ENCODE measurements at places on chromosomes 1 and 21. TPM values are rescaled to one million over a fixed set of nuclear protein-coding genes. Genes with fewer than 3 reads are reported as not detected.
A peak's percentile ranks its signal among the peaks of the same experiment; 100 is the strongest.

TOR1AIP2 gene
- total RNA-seq: 109 TPM

ETV3L gene
- not detected for total RNA-seq

OR6P1 gene
- total RNA-seq: not detected

DNA sequence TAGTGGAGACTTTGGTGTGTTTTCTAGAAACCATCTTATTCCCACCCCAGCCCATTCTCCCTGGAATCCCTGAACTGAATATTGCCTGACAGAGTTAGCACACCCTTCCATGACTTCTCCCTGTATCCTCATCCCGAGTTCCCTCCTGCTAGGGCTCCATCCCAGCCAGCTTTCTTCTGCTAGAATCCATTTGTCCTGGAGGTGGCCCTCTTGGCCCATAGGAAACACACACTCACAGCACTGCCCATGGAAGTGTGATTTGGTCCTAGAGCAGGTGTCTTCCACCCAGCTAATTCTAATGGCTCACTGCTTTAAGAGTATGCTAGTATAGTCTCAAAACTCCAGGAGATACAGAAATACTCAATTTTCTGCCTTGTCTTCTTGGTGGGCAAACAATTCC is 4.1 kb downstream of the KRTAP15-1 start:
- H3K4me1 ChIP-seq: no peaks in the 10 kb centered on the region
- no peaks in the 10 kb centered on the region for H3K27me3 ChIP-seq
- H3K27ac ChIP-seq: no peak overlapping the region
- no peaks in the 10 kb centered on the region for H3K36me3 ChIP-seq
- no peak overlapping the region for H3K4me3 ChIP-seq

DNA sequence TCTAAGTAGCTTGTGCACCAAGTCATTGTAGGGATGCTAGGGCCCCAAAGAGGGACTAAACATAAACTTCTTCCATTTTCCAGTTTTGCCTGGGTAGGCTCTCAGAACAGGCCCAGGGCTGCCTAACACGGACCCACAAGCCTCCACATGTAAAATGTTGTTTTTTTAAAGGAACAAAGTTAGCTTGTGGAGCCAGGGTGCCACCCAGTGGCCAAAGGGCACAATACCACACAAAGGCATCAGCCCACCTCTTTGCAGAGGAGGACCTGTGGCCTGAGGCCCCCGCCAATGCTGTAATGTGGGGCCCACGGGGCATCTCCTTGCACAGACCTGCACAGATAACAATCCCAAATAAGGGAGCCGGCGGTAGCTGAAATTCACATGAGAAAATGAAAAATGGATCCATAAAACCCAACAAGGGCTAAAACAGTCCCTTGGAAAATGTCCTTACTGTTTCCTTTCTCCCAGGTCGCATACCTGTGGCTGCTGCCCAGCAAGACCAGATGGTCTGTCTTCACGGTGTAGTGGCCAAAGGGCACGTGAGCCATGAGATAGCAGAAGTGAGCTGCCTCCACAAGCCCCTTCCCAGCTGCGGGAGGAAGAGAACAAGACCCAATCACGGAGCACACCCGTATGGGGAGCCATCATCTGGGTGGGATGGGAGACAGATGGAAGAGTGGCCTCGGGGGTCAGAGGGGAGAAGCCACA is 23.8 kb downstream of the SEC16B start:
- no peak overlapping the region for H3K4me3 ChIP-seq
- no peaks in the 10 kb centered on the region for H3K27me3 ChIP-seq
- DNase-seq: peak; percentile 65
- H3K4me1 ChIP-seq: no peaks in the 10 kb centered on the region
- no peaks in the 10 kb centered on the region for H3K36me3 ChIP-seq

DNA sequence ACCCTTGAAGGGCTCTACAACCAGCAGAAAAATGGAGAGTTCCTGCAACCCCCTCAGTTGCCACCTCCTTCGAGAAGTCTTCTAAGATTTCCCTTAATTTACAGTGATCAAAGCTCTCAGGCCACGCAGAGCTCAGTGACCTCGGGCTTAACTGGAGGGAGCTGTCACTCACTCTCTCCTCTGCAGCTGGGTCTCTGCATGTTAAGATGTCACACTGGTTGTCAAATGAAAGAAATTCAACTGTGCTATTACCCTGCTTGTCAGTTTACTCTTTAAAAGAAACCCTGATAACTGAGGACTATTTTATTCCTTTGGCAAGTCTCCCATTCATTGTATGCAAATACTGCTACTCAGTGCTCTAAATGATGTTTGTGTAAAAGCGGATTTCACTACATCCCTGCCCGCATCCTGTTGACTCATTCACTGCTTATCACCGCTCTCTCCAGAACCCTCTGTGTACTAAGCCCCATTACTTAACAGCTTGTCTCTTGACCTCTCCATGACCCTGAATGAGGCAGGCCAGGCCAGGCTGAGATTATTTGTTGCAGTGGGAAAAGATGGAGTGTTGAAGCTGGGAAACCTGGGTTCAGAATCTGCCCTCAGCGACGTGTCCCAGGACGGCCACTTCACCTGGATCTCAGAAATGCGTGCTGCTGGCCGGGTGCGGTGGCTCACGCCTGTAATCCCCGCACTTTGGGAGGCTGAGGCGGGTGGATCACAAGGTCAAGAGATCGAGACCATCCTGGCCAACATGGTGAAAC is 13.7 kb downstream of the DHRS3 start:
- no peaks in the 10 kb centered on the region for H3K27me3 ChIP-seq
- peaks cover 31% of the 10 kb centered on the region for H3K4me1 ChIP-seq
- H3K4me3 ChIP-seq: no peak overlapping the region
- DNase-seq: peak; percentile 99
- 0 out of 2 replicates have a peak, but pooled peaks cover 4% of the 10 kb centered on the region for H3K36me3 ChIP-seq

- H3K36me3 ChIP-seq: no peaks in the 10 kb centered on the region
- H3K4me1 ChIP-seq: 0 out of 2 replicates have a peak, but pooled peaks cover 3% of the 10 kb centered on the region
- no peak overlapping the region for H3K4me3 ChIP-seq
- peak; percentile 58 for DNase-seq
- no peak overlapping the region for H3K27ac ChIP-seq
Measured at GRCh38 chr1:43274125-43274803, 4.5 kb downstream of the TMEM125 start.

GRCh38 chr1:14015917-14016316 is 315.9 kb downstream of the PRDM2 start:
- no peaks in the 10 kb centered on the region for H3K27me3 ChIP-seq
- DNase-seq: no peak
- H3K27ac ChIP-seq: no peak overlapping the region
- H3K4me1 ChIP-seq: no peaks in the 10 kb centered on the region
- no peak overlapping the region for H3K4me3 ChIP-seq
- no peaks in the 10 kb centered on the region for H3K36me3 ChIP-seq

DNA sequence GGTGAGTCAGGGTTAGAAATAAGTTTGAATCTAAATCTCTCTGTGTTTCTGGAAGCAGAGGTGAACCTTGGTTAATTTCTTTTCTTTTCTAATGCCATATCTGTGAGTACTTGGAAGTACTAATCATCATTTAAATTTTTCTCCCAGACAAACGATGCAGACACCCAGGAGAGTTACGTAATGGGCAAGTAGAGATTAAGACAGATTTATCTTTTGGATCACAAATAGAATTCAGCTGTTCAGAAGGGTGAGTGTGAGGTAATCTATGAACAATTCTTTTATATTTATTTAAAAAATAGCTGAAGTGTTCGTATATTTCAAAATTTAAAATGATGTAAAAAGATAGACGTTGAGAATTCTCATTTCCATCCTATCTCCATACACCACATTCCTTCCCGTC is 11.2 kb downstream of the C4BPA start:
- no peak overlapping the region for H3K27ac ChIP-seq
- no peaks in the 10 kb centered on the region for H3K27me3 ChIP-seq
- no peaks in the 10 kb centered on the region for H3K4me1 ChIP-seq

GRCh38 chr1:26861889-26862378 is 1.0 kb upstream of the SFN start:
- H3K36me3 ChIP-seq: no peaks in the 10 kb centered on the region
- peaks cover 4% of the 10 kb centered on the region for H3K4me1 ChIP-seq
- no peak for DNase-seq
- H3K4me3 ChIP-seq: no peak overlapping the region

DNA sequence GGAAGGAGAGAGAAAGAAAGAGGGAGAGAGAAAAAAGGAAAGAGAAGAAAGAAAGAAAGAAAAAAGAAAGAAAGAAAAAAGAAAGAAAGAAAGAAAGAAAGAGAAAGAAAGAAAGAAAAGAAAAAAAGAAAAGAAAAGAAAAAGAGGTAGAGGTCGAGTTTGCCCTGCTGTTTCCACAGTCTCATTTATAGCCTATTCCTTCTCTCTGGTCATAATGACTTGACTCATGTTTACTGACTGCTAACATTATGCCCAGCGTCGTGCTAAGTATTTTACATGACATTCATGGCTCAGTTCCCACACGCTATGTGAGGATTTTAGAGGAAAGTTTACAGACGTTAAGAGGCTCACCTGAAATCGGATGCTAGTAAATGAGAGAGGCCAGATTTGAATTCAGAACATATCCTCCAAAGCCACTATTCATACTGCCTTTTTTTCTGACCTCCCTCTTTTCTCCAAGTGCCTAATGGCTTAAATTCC is 263.0 kb downstream of the TNR start:
- H3K4me3 ChIP-seq: no peak overlapping the region
- no peaks in the 10 kb centered on the region for H3K27me3 ChIP-seq
- H3K4me1 ChIP-seq: no peaks in the 10 kb centered on the region
- H3K27ac ChIP-seq: no peak overlapping the region

DNA sequence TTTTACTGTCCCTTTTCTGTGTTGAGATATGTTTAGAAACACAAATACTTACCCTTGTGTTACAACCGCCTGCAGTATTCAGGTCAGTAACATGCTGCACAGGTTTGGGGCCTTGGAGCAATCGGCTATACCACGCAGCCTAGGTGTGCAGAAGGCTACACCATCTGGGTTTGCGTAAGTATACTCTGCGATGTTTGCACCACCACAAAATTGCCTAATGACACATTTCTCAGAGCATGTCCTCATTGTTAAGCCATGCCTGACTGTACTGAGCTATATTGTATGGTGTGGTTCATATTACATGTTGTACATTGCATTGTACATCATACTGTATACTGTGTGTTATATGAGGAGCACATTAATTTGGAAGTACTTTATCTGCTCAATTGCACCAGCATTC is 247.4 kb downstream of the RHOU start:
- no peaks in the 10 kb centered on the region for H3K36me3 ChIP-seq
- H3K27me3 ChIP-seq: no peaks in the 10 kb centered on the region
- H3K4me3 ChIP-seq: no peak overlapping the region

DNA sequence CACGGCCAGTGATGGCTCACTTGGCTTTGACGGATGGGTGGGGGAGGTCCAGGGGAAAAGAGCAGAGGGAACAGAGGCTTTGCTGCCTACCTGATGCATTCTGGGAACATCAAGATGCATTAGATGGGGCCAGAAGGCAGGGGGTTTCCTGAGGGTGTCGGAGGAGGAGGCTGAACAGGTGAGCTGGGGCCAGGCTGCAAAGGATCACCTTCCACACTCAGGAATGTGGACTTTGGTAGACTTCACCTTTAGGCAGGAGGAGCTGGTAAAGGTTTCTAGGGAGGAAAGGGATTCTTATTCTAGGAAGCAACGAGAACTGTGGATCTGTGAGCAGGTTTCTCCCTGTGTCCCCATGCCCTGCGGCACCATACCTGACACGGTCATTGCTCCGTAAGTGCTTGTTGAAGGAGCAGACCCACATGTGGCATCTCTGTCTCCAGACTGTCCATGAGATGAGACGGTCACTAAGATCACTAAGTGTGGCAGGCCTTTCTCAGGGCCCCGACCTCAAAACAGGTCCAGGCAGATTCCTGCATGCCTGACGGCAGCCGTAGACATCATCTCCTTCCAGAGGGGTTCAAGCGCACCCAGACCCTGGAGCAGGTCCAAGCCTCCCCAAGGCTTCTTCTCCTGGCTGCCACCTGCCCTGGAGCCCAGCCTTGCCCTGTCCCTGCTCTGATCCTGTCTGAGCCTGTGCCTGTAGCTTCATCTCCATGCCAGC is 89.1 kb upstream of the SLC25A33 start:
- no peak overlapping the region for H3K4me3 ChIP-seq
- no peak overlapping the region for H3K27ac ChIP-seq
- no peak for DNase-seq
- H3K36me3 ChIP-seq: no peaks in the 10 kb centered on the region
- no peaks in the 10 kb centered on the region for H3K27me3 ChIP-seq

GRCh38 chr1:109959974-109960744 is 24.4 kb upstream of the AHCYL1 start:
- DNase-seq: peak; percentile 78
- peaks cover 13% of the 10 kb centered on the region for H3K4me1 ChIP-seq
- H3K27ac ChIP-seq: peak overlapping the region; percentile 92
- H3K4me3 ChIP-seq: no peak overlapping the region

Measured in IMR-90 (cell line).